ENCODE measurements at places on chromosomes 7 and 10.

GRCh38 chr10:117670116-117670904 lies 127.8 kb downstream of the EMX2 start:
- DNase-seq = no peak

- peak; percentile 63 for DNase-seq
Observed at GRCh38 chr10:33314811-33315561, 19.5 kb downstream of the NRP1 start.

DNA sequence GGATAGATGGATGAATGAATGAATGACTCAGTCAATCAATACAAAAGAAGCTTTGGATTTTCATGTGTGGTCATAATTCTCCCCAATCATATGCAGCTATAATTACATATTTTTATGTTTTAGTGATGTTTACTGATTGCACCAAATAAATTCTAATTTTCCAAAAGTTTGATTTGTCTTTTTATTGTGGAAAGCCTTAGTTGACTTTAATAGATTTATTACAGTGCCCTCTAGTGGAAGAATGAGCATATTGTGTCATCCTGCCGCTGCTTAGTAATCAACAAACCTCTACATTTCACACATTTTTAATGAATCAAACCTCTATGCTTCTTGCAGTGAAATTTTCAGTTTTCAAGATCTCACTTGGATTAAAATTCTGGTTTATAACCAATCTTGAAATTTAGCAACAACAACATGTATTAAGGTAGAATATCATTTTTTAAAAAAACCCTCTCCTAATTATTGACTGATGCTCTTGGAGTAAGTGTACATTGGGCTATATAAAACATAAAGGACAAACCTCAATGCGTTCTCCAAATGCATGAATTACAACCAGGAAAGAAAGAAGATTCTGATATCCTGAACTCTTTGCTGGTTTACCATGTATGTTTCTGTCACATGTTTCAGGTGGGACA lies 55.6 kb upstream of the PNLIP start:
- peak; percentile 27 for DNase-seq

DNA sequence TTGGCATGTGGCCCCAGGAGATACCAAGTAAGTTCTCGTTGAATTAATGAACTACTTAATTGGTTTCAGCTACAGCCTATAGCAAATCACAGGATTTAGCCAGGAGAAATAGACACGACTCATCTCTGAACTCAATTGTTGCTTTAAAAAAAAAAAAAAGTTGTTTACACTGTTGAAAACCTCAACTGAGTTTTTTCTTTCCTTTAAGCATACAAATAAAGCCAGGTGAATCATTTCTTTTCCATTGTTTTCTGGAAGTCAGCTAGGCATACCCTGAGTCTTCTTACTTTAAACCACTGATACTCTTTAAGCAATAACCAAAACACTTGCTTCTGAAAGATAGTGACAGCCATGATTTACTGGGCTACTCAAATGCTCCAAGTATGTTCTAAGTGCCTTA lies 755 bp downstream of the FRMPD2 start:
- no peak for DNase-seq

- peak; percentile 84 for DNase-seq
Observed at GRCh38 chr7:43585562-43585961, 2.7 kb downstream of the STK17A start.

Measured in cardiac fibroblast (primary cell).